ENCODE measurements at places on chromosomes 6 and 20.
A peak's percentile ranks its signal among the peaks of the same experiment; 100 is the strongest.

DNA sequence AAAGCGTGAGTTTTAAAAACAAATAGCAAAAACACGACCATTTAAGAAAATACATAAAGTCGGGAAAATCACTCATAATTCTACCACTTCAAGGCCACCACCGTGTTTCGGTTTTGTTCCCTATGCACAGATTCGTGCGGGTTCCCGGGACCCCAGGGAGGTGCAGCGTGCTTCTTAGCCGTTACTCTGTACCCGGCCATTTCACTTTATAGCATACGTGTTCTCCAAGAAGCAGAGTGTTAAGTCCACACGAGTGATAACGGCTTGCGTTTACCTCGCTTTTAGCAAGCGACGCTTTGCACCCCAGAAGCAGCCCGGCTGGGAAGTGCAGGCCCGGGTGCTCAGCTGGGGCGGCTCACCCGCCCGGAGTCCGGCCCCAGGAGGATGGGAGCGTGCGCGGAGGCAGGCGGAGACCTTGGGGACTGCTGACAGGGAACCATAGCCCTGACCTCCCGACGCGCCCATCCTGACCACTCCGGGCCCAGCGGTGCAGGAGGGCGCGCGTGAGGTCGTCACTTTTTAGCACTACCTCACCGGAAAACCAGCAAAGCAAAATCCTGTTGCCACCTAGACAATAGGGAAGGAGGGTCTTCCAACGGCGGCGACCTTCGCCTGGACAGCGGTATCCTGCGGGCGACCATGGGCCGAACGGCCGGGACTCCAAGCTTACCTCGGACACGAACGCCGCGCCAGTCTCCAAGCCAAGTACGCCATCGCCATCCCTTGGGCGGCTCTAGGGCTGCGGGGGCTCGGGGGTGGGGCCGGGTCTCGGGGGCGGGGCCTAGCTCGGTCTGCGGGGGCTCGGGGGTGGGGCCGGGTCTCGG is at the start of gene ECI2:
ECI2 (minus strand) TSS at position 735 of the 824 bp plus-strand sequence; CDS start at position 720, 15 bp downstream.
- DNase-seq, result peak; percentile 80

GRCh38 chr6:131003488-131004386 is 59.3 kb downstream of the EPB41L2 start:
- DNase-seq, result no peak

DNA sequence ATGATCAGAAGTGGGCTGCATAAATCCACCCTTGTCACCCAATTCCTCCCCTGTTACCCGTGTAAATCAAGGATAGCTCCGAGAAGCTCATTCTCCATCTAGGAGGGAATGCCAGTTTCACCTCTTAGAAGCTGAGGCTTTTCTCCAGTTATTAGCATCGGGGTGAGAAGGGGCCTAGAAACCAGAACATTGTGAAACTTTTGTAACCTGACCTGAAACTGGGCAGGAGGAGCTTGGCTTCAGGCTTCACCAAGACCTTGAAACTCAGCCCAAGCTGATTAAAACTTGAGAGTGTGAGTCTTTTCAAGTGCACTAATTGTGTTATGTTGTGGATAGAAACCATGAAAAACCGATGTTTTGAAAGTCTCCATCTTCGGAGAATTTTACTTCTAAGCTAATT is 103.1 kb downstream of the BMP2 start:
- no peak for DNase-seq

DNA sequence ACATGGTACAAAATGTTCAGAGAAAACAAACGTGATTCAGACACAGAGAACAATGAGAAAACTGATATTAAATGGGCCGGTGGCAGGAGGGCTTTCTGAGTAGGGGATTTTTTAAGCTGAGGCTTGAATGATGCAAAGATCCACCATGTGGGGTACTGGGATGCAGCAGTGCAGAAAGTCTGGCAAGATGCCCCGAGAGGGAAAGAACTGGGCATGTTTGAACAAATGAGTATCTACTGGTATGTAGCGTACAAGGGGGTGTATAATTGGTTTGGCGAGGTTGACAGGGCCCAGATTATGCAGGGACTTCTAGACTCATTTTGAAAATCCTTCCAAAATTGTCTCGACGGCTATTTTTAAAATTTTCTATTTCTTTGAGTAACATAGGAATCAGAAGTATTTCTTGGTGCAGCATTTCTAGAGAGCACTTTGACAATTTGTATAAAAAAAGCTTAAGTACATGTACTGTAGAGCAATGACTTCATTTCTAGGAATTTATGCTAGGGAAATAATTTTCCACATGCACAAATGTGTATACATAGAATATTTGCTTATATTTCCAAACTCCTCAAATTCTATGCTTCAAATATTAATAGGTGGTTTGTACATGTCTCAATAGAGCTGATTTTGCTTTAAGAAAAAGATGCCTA is 119.6 kb upstream of the DOK5 start:
- DNase-seq, result no peak

DNA sequence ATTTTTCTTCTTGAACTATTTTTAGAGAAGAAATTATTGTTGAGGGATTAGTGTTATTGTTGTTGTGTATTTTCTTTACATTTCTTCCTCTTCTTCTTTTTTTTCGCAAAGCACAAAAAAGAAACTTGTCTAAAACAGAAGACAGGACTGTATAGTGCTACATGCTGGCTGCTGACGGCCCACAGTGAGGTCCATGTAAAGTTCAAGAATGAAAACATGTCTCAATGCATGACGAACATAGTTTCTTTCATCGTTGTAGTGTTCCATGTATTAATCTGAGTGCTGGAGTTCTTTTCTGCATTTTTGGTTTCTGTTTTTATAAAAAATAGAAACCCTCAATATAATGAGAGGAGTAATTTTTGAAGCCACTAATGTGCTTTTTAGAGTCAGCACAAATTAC is 462.9 kb upstream of the MARCKS start:
- DNase-seq, result no peak

GRCh38 chr6:72758901-72759300 is 137.0 kb downstream of the KCNQ5 start:
- no peak for DNase-seq

DNA sequence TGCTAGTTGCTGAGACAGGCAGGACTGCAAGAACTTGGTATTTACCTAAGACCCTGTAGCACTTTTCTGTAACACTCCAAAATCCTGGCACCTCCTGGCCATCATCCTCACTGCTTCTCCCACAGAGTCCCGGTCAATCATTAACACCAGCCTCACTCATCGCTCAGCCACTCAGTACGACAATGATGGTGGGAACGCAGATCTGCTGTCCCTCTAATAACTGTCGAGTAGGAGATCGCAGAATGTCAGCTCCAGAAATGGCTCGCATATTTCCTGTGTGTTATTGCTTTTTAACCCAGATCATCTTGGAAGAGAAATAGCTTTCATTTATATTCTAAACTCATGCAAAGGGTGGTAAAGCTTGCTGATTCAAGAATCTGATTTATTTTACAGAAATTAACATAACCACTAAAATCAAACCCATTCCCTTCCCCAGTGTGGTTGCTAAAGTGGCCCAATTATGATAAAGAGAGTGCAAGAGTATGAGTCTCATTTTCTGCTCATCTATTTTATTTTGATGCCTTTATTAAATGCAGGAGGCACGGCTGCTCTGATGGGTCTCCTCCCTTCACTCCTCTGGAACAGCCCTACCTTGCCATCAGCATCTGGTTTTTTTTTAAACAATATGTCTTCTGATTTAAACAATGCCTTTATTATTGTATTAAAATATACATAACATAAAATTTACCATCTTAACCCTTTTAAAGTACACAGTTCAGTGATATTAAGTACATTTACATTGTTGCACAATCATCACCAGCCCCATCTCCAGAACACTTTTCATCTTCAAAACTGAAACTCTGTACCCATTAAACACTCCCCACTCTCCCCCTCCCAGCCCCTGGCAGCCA is 28.3 kb upstream of the GGTLC1 start:
- DNase-seq, result no peak

DNA sequence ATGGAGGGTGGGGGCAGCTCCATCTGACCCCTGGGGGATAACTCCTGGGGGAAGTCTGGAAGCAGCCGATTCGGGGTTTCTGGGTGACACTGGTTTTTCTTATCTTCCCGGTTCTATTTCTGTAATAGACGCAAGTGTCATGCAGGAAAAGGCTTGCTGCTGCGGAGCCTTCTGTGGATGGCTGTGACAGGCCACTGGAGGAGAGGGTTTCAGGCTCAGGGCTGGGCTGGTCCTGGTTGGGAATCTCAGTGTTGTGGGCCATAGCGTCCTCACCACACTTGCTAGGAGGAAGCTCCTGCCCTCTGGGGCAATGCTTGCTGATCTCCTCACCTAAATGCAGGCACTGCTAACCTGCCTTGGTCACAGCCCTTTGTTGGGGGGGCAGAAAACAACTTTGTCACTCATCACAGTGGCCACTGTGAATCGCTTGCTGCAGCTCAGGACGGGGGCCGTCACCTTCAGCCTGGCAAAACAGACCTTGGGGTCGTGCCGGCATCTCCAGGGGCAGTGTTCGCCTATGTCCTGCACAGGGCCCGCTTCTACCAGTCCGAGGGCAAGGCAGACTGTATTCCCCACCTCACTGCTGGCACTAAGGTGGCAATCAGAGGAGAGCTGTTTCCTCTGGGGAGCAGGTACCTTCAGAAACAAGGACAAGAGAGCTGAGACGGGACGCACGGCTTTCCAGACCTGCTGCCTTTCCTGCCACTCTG is 4.4 kb upstream of the TUBB1 start:
- no peak for DNase-seq

DNA sequence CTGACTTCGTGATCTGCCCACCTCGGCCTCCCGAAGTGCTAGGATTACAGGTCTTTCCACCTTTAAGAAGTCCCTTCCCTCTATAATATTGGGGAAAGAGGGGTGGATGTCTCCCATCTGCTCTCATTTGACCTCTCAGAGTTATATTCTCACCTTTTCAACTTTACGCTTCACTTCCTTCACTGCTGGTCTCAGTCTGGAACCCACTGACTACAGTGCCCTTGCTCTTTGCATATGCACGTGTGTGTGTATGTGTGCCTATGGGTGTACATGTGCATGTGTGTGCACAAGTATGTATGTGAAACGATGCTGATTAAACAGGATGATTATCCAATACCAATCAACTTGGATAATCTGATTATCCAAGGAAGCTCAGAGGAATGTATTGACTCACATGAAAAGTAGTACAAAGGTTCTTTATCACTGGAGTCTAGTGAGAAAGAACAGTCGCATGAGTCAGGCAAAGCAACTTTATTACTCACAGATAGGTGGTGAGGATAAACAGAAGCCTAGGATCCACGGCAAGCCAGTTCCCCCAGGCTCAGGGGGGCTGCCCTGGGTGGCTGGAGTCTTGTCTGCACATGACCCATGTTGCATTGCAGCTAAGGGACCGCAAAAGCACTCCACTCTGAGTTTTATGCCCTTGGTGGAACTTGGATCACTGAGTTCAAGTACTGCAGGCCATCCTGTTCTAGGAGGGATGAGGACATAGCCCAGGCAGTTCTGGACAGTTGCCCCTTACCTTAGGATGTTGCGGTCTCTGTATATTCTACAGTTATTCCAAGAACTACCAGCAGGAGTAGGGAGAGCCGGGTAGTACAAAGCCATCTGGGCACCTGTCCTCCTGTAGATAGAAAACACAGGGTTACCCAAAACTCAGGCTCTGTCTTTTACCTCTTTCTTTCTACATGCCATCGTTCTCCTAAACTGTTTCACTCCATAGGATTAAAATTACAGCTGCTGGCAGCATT is 50.9 kb downstream of the SNRNP48 start:
- no peak for DNase-seq

DNA sequence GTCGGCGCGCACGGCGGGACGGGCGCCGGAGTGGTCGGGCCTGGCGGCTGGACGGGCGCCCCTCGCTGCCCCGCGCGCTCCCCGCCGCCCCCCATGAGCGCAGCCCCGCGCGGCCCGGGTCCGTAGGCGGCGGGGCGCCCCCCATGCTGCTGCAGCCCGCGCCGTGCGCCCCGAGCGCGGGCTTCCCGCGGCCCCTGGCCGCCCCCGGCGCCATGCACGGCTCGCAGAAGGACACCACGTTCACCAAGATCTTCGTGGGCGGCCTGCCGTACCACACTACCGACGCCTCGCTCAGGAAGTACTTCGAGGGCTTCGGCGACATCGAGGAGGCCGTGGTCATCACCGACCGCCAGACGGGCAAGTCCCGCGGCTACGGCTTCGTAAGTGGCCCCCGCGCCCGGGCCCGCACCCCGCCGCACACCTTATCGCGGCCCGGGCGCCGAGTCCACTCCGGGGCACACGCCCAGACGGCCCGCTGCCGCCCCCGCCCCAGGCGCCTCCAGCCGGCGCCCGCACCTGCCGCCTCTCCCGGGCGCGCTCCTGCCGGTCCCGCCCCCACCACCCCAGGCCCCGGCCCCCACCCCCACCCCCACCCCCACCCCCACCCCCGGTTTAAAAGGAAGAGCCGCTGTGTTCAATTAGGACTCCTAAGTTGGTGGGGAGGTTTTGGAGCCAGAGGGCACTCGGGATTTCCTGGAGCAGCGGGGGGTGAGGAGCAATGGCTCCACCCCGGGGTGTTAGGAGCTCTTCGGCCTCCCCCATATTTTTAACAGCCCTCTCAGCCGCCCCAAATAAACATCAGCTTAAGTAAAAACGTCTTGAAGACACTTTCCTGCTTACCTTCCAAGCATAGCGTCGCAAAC is 474 bp downstream of the RBM38 start:
- no peak for DNase-seq

- no peak for DNase-seq
Measured at GRCh38 chr20:50292591-50293283, 102.1 kb downstream of the CEBPB start.

DNA sequence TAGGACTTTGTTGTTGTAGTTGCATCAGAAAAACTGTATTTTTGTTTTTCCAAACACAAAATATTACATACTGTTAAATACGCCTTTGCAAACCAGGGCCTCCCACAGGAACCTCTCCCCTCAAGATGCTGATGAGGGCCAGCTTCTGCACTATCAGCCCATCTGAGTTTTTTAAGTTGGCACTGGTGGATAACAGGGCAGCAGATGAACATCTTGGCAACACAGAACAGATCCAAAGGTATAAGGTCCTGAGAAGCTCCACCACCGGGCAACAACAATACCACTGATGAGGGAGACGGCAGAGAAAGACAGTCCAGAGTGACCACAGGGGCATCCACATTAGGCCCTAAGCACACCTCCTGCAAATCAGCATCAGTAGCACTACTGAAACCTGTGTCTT is 177.7 kb downstream of the DLL1 start:
- DNase-seq, result no peak

DNA sequence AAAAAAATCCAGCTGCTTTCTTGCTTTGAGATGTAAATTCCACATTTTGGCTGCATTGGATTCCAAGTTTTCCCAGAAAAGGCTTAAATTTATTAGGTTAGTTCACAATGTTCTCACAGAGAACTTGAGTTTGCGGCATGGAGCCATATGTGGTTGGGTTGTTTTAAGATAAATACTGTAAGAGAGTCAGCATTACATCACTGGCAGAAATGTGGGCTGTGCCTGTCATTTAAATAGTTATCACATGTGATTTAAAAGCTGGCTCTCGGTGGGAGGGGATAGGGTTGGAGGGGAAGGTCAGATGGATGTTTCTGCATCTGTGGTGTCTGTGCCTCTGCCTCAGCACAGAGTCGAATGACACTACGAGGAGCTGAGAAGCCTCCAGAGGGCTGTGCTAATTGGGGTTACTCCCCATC is 73.8 kb upstream of the SCP2D1 start:
- no peak for DNase-seq

- DNase-seq, result no peak
Measured at GRCh38 chr6:139174961-139175360, 40.1 kb downstream of the HECA start.
